ENCODE measurements at places on chromosomes 7 and 10. TPM values are rescaled to one million over a fixed set of nuclear protein-coding genes. Genes with fewer than 3 reads are reported as not detected.

Gene TAS2R60
- total RNA-seq = not detected

Gene NFE2L3
- total RNA-seq = 49.0 TPM

- H3K4me3 ChIP-seq = no peak overlapping the region
- no peak overlapping the region for H3K27ac ChIP-seq
- no peak for DNase-seq
- peaks cover 4% of the 10 kb centered on the region for H3K4me1 ChIP-seq
- no peaks in the 10 kb centered on the region for H3K27me3 ChIP-seq
- peaks cover 17% of the 10 kb centered on the region for H3K36me3 ChIP-seq
Measured at GRCh38 chr10:98444314-98445006, 2.3 kb downstream of the HPS1 start.

- no peaks in the 10 kb centered on the region for H3K36me3 ChIP-seq
- peaks cover 2% of the 10 kb centered on the region for H3K4me1 ChIP-seq
- no peak overlapping the region for H3K27ac ChIP-seq
- H3K4me3 ChIP-seq = peak overlapping the region; percentile 41
Measured at GRCh38 chr7:97026715-97027426, 2.2 kb upstream of the DLX5 start.

DNA sequence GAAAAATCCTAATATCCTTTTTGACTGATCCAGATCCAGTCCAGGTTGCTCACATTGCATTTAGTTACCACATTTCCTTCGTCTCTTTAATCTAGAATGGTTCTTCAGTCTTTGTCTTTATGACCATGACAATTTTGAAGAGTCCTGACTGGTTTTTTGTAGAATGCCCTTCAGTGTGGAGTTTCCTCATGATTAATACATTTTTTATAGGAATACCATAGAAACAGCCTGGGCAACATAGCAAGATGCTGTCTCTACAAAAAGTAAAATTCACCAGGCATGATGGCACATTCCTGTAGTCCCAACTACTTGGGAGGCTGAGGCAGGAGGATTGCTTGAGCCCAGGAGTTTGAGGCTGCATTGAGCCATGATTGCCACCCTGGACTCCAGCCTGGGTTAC is 285.0 kb upstream of the KAT6B start:
- no peak overlapping the region for H3K4me3 ChIP-seq
- H3K36me3 ChIP-seq = no peaks in the 10 kb centered on the region
- no peak for DNase-seq
- H3K4me1 ChIP-seq = no peaks in the 10 kb centered on the region
- H3K27ac ChIP-seq = no peak overlapping the region

Gene FAM25A
- not detected for total RNA-seq

All from astrocyte (in vitro differentiated cells and primary cell).